ENCODE measurements at places on chromosomes 1 and 21.

- DNase-seq = no peak
Observed at GRCh38 chr1:205692423-205692822, 12.1 kb upstream of the SLC45A3 start.

DNA sequence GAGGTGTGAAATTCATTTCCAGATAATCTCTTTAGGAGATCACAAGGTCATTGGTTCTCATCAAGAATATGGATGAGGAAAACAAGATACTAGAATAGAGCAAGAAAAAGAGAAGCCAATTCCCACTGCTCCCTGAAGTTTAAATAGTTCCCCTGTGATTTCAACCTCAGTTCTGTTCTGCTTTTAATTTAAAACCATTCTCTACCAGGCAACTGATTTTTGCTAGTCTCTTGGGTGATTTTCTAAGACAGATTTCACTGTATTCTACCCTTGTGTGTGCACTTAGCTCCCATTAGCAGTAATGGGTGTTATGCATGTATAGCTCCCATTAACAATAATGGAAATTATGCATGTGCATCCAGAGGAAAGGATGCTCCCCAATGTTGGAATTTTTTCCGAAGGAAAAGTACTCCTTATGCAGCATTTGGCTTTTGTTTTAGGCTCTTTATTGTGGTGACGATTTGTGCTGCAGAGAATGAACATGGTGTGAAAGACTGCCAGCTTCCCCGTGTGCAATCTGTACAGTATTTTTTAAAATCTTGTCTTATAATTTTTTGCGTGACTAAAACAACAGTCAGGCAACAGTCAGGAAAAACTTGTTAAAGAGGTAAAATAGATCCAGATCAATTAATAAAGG lies 144.0 kb upstream of the ZRANB2 start:
- no peak for DNase-seq

DNA sequence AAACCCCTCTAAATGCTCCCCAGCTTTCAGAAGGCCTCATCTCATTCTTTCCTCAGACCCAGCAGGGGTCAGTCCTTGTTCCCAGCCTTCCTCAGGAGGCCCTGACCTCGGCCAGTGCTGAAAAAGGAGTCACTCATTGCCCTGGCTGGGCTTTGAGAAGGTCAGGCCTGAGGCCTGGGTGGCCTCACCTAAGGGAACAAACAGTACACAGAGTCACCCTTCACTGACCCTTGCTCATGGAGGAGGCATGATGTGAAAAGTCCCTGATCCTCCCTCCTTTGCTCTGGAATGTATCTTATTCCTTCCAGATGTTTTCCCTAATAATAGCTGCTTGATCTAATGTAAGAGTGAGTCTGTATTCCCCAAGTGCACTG lies 117.7 kb upstream of the SLC44A3 start:
- DNase-seq = no peak

- no peak for DNase-seq
Observed at GRCh38 chr1:223760833-223761232, 48.5 kb downstream of the CAPN2 start.

DNA sequence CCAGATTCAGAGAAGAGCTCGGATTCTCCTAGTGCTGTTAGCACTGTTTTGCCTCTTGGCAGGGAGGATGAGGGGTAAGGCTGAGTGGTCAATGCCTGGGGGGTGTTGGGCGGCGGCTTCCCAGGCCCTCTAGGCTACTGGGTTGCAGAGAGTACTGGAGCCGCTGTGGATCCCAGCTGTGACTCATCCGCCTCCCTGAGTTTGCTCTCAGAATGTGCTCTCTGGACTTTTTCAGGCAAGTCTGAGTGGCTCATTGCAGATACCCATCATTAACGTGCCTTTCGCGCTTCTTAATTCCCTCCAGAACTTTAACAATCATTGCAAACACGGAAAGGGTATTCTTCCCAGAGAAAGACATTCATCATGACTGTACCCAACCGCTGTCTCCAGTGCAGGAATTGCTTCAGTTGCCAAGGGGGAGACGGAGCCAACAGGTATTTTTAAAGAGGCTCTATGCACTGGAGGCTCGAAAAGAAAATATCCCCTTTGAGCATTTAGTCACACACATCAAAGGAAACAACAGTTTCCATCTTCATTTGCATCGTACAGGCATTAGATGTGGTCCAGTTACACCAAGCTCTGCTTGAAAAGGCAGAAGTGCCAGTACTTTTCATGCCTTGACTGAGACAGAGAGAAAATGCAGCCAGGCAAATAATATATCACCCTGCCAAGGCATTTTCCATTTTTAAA lies 14.4 kb upstream of the CAMTA1 start:
- DNase-seq = no peak

- DNase-seq = no peak
Observed at GRCh38 chr1:14642712-14643111, 44.2 kb downstream of the KAZN start.

- DNase-seq = no peak
Observed at GRCh38 chr1:13794231-13795187, 94.5 kb downstream of the PRDM2 start.

- DNase-seq = peak; percentile 4
Observed at GRCh38 chr1:216119600-216119999, 303.6 kb downstream of the USH2A start.

DNA sequence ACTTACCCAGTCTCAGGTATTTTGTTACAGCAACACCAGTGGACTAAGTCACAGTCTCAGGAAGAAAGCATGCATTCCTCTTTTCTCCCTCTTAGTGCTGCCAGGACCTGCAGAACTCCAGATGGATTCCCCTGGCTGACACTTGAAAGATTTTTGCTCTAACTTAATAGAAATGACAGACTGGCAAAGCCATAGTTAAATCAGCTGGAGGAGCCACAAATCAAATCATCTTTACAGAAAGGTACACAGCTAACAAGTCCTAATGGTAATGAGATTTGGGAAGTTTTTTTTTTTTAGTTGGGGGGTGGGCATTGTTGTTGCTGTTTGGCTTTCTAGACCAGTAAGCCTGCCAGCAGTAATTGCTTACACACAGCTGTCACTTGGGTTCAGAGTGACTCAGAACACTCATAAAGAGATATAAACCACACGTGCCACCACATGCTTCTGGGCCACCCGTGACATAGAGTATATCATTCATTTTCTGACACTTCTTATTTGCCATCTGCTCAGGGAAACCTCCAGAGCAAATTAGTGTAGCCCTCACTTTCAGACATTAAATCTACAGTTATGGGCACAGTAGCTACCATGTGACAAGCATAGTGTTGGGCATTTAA lies 72.4 kb downstream of the FH start:
- no peak for DNase-seq

GRCh38 chr1:198605406-198605805 lies 33.4 kb upstream of the PTPRC start:
- no peak for DNase-seq

GRCh38 chr1:233368106-233368788 lies 40.7 kb downstream of the MAP3K21 start:
- DNase-seq = no peak

DNA sequence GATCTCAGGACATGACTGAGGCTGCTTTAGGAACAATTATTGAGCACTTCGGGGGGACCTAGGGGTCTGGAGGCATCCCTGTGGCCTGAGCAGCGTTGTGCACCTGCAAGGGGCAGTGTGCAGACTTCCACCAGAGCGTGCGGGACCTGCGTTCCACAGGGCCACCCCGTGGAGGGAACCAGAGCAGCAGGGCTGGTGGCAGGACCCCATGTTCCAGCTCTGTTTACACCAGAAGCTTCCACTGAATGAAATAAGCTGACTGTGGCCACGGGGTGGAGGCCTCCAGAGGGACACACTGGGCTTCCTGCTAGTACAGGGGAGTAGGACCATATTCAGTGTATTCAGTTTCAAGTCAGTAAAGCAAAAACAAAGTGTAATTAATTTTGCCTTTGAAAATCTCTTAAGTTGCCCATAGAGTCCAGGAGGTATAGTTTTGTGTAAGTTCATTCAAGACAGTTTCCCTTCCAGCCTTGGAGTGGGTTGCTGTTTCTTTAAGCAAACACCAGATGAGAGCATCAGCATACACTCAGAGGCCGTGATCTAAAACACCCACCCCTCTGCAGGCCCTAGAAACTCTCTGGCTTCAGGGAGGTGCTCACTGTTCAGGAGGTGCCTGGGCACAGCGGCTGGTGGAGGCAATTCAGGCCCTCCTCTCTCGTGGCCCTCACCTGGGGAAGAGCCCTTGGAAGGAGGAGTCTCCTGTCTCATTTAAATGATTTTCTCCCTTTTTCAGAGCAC lies 16.6 kb downstream of the SLC1A7 start:
- no peak for DNase-seq

DNA sequence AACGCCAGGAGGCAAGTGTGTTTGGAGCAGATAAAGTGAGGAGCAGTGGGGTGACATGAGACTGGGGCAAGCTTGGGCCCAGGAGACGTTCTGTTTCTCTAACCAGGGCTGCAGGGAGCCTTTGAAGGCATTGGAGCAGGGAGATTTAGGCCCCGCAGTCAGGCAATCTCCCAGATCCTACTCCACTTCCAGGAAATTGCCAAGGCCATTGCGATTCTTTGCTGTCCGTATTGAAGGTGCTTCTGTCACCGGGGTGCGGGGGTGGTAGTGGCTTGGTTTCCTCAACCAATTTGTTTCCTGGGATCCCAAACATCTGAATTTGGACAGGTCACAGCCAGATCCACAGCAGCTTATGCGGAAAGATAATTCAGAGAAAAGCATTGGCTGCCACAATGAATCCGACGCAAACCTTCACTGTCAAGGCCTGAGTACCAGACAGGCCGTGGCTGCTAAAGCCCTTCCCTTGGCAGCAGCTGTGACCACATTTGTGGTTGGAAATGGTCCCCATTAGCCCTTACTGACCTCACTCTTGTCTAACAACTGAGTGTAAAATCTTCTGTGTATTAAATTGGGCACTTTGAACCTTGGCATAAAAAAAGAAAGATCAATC lies 385.6 kb downstream of the PTPRU start:
- DNase-seq = no peak

DNA sequence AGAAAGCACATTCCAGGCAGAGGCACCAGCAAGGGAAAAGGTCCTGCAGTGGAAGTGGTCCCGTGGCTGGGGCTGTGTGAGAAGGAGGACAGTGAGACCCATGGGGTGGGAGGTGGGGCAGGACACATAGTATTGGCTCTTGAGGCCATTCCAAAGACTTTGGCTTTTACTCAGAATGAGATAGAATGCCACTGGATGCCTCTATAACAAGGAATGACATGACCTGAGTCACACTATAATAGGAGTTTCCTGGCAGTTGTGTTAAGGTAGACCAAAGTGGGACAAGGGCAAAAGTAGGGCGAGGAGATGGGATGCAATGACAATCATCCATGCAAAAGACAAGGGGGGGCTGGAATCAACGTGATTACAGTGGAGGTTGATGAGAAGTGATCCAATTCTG lies 24.7 kb upstream of the LAMC2 start:
- no peak for DNase-seq

DNA sequence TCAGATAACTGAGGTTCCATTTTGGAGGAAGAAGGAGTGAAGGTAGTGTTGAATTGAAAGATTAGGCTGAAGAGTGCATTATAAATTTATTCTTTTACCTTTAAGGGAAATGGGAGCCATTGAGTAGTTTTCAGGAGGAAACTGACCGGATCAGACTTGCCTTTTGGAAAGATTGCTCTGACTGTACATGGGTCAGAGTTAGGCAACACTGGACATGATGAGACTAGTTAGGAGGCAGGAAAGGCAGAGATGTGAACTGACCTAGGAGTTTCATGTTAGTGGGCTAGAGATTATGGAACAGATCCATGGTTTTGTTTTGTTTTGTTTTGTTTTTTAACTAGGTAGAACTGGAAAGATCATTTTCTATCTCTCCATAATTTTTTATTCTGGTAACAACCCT lies 78.2 kb downstream of the SNX7 start:
- DNase-seq = no peak

DNA sequence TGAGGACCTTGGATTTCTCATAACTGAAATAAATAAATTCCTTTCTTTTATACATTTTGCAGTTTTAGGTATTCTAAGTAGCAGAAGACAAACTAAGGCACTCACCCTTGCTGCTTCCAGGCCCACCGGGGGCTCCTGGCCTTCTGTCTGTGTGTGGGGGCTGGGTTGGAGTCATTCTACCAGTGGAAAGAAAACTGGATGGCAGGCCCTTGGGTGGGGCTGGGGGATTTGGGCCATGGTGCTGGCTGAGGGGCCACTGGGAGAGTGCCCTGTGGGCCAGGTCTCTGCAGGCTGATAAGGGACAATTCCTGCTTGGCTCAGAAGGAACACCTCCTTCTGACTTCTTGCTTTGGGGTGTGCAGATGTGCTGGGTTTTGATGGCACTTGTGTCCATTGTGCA lies 54.0 kb upstream of the CSF3R start:
- DNase-seq = no peak

DNA sequence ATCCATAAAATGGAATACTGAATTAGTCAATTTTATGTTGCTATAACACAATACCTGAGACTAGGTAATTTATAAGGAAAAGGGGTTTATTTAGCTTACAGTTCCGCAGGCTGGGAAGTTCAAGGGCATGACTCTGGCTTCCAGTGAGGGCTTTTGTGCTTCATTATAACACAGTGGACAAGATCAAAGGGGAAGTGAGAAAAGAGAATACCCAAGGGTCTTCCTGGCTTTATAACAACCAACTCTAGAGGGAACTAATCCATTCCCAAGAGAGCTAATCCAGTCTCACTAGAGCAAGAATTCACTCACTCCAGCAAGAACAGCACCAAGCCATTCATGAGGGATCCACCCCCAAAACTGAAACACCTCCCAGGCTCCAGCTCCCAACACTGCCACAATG lies 3.1 kb downstream of the KIFAP3 start:
- DNase-seq = no peak

DNA sequence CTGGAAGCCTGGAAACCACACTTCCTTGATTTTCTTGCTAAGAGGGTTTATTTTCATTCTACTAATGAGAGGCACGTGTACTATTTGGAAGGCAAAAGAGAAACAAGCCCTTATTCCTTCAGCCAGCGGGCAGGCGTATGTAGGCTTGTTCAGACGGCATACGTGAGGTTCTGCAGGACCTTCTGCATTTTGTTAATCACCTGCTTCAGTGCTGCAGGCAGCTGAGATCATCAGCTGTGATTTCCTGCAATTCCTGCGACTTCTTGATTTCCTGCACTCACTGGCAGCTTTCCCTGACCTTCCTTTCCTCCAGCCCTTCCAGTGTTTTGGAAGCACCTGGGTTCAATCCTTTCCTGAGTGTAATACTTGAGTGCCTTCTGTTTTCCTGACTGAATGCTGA lies 43.4 kb downstream of the TSNAX start:
- DNase-seq = no peak

GRCh38 chr1:82704393-82704792 lies 903.7 kb downstream of the ADGRL2 start:
- DNase-seq = no peak
